Lung (tissue), 17 donors: ENCODE measurements at places on chromosomes 7 and 10. TPM values are rescaled to one million over a fixed set of nuclear protein-coding genes. Genes with fewer than 3 reads are reported as not detected.

PLEKHA8 gene
- 16.7 TPM for total RNA-seq

SLC25A40 gene
- total RNA-seq, result 36.6 TPM

TMEM213 gene
- 2.0 TPM for total RNA-seq

OR6B1 gene
- not detected for total RNA-seq

ZNF479 gene
- not detected for total RNA-seq
